Activated CD8-positive, alpha-beta memory T cell treated with anti-CD3 and anti-CD28 coated beads, Interleukin-2, amount 10 ng/mL, durations not matched to agents 7 days and 5 days (primary cell): ENCODE measurements at places on chromosomes 6 and 20. TPM values are rescaled to one million over a fixed set of nuclear protein-coding genes. Genes with fewer than 3 reads are reported as not detected.

TRMT6 gene
- total RNA-seq = 18.9 TPM

GDAP1L1 gene
- not detected for total RNA-seq

MLN gene
- not detected for total RNA-seq

CST7 gene
- 202 TPM for total RNA-seq

ARMH2 gene
- 0.41 TPM for total RNA-seq

TRIM10 gene
- total RNA-seq = not detected

ANKRD66 gene
- total RNA-seq = not detected

GFRAL gene
- not detected for total RNA-seq

MACROD2 gene
- not detected for total RNA-seq

FNDC1 gene
- not detected for total RNA-seq

LAMA5 gene
- 1.9 TPM for total RNA-seq

CD93 gene
- 0.54 TPM for total RNA-seq

PHACTR3 gene
- total RNA-seq = not detected

DLGAP4 gene
- total RNA-seq = 19.6 TPM

RAB44 gene
- total RNA-seq = not detected

PDE10A gene
- not detected for total RNA-seq

NKAIN2 gene
- total RNA-seq = not detected

PERP gene
- total RNA-seq = 13.4 TPM

GRM1 gene
- not detected for total RNA-seq

HCRTR2 gene
- not detected for total RNA-seq

TBC1D22B gene
- total RNA-seq = 17.9 TPM

TREM1 gene
- total RNA-seq = not detected

SLC22A1 gene
- total RNA-seq = 1.6 TPM

RIPOR3 gene
- total RNA-seq = not detected

ARG1 gene
- total RNA-seq = not detected

SIGLEC1 gene
- not detected for total RNA-seq

UFL1 gene
- 18.1 TPM for total RNA-seq

LY6G5C gene
- total RNA-seq = 2.6 TPM

TBX18 gene
- not detected for total RNA-seq
